ENCODE measurements at places on chromosomes 3 and 15.

GRCh38 chr15:55016225-55016624 lies 180.5 kb downstream of the RSL24D1 start:
- no peak for DNase-seq

DNA sequence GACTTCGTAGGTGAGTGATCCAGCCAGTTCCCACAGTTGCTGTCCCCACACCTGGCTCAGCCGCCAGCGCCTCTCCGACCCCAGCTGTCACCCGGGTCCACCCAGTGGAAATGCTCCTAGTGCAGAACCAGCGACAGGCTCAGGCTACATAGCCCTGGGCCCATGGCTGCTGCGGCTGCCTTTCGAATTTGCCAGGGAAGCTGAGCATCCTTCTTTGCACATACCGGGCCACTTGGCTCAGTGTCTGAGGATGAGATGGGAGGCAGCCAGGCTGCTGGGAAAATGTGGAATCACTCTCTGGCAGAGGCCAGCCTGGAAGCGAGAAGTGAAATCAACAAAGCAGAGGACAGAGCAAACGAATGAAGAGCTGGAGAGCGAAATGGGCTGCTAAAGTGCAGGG lies 80.1 kb downstream of the ST8SIA2 start:
- no peak for DNase-seq

GRCh38 chr3:35946854-35947515 lies 307.7 kb downstream of the ARPP21 start:
- DNase-seq = no peak

DNA sequence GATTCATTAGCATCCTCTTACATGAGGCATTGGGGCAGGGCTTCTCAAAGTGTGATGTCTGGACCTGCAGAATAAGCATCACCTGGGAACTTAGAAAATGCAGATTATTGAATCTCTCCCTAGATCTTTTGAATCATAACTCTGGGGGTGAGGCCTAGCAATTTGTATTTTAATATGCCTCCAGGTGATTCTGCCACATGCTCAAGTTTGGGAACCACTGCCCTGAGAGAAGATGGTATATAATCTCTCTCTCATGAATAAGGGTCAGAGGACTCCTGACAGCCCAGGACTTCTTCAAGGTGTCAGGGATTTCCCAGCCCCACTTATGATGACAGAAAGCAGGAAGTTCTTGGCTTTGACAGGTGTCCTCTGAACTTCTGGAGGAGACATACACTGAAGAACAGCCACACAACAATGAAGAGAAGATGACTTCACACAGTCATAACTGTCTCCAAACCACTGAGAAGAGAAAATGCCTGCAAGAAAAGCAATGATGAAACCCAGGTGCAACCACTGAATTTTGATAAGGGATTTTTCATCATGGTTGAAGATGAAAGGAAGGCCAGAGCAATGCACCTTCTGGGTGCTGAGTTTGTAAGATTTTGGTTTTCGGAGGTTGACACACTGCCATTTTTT lies 211.9 kb upstream of the MRPL3 start:
- DNase-seq = peak; percentile 16

- no peak for DNase-seq
Measured at GRCh38 chr3:148372206-148372875, 325.4 kb upstream of the AGTR1 start.

DNA sequence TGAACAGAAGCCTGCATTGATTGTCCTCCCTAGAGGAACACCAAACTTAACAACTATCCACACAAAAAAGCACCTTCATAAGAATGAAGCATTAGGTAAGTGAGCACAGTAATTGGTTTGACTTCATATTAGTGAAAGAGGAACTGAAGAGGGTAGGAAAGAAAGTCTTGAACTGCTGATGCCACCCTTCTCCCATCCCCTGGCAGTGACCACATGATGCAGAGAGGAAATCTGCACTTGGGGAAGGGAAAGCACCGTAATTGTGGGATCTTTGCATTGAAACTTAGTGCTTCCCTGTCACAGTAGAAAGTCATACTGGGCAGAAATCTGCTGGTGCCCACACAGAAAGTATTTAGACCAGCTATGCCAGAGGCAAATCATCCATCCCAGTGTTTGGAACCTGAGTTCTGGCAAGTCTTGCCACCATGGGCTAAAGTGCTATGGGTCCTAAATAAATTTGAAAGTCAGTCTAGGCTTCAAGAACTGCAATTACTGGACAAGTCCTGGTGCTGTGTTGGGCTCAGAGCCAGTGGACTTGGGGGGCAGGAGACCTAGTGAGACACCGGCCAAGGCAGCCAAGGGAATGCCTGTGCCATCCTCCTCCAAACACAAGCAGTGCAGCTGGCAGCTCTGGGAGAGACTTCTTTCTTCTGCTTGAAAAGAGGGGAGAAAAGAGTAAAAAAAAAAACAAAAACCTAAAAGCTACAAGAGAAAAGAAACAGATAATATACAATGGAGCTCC lies 63.6 kb downstream of the SLC15A2 start:
- no peak for DNase-seq

DNA sequence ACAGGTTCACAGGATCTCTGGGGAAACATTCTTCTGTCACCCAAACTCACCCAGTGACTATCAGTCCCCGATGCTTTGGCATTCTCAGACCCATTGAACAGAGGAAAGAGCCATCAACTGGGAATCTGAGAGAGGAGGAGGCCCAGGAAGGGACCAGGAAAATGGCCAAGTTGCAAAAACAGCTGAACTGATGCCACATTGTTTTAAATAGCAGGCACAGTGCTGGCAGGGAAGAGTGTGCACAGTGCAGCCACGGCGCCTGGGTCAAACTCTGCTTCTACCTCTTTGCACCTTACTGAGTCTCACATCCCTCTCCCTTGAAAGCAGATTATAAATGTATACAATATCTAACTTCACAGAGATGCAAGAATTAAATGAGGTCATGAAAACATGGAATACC lies 66.4 kb downstream of the SRGAP3 start:
- DNase-seq = no peak

DNA sequence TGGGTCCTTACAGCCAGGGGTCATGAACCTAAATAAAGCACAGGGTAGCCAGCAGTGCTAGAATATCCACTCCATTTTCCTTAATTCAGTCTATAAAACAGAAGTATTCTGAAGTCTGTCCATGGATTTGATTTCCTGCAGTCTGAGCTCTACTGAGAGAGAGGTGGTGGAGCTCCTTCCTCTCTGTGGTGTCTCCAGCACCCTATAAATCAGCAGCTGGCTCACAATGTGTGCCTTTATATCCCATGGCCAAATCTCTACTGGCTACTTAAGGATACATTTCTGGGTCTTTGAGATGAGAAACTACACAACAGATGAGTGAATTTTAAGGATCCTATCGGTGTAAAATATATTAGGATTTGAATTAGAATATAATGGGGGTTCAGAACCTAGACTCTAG lies 339.9 kb upstream of the RBMS3 start:
- DNase-seq = no peak

DNA sequence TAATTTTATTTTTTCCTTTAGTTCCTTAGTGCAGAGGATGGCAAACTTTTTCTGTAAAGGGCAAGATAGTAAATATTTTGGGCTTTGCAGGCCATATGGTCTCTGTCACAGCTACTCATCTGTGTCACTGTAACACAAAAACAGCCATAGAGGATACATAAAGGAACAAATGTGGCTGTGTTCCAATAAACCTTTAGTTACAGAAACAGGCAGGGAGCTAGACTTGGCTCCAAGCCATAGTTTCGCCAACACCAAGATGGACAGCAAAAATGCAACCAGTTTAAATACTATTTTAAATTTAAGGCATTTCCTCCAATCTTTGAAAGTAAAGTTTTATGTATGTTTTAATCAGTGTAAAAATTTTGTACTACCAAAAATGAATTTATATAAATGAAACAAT lies 753.4 kb downstream of the FHIT start:
- no peak for DNase-seq

DNA sequence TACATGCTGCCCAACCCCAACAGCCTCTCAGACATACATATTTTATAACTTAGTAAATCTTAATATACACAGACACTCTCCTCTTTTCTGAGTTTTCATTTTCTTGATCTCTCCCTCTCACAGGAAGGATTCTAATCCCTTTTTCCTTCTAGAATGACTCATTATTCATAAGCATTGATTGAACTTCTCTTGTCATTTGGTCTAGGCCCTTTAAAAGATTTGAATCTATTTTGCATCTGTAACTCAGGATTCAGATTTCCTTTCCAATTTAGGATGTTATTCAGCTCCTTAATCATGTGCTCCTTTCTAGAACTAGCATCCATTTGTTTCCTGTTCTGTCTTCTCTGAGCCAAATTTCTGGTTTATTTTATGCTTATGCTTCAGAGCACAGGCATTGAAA lies 624.5 kb upstream of the SGO1 start:
- DNase-seq = no peak

GRCh38 chr3:119834754-119835370 lies 53.0 kb downstream of the NR1I2 start:
- DNase-seq = no peak

DNA sequence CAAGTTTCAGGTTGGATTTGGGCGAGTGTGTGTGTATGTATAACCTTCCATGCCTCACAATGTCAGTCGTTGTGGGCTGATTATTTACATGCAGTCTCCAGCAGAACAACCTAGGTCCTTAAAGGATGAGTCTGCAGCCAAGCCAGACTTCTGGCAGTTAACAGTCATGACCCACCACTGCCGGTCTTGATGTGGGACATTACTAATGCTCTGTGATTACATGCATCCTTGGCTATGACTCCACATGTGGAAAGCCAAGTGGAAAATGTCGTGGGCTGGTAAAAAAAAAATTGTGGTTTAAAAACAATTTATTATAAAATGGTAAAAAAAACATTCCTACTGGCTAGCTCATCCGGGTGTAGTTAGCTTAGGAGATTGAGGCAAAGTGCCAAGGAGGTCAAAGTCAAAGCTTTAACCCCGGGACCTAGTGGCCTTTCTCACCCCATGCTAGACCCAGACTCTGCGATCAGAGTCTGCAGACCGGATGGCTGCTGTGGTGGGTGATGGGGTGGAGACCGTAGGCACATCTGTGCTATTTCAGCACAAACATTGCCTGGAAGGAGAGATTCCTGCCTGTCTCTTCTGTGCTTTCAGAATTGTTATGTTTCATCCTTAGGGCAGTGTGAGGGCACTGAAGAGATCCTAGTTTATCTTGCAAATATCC lies 6.8 kb downstream of the RARRES1 start:
- no peak for DNase-seq

DNA sequence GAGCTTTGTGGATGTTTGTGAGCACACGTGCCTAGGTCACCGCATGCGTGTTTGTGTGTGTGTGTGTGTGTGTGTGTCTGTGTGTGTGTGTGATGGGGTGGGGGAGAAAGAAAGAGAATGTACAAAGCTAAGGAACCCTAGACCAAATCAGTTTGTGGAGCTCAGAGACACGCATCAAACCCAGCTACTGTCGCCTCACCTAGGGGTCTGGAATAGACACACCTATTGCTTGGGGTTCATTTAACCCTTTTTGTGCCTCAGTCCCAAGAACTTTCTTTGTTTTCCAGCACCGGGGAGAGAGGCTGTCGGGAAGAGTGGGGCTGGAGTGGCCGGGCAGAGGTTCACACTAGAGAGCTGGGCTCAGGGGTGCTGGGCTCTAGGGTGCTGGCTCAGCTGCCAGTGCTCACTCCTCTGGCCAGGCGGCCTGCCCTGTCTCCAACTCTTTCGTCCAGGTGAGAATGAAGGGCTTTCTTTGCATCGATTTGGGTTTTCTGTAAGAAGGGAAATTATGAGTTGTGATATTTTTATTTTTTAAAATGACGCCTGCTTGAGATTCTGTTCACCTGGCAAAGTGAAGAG lies 221.6 kb downstream of the MEIS2 start:
- no peak for DNase-seq

DNA sequence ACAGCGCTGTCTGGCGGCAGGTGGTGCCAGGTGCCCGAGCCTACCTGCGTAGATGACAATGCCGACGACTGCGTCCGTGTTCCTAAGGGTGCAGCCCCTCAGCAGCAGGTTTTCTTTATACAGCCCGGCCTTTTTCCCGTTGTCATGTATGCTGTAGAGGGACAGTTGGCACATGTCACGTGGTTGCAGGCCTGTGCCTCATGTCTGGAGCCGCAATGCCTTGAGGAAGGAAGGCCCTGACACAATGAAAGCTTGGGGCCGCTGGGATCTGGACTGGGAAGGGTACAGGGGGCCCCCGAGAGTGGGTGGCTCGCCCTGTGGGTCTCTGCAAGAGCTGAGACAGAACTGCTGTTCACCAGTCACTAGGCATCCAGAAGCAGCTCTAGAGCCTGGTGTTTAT lies 136.0 kb downstream of the ATP10A start:
- DNase-seq = no peak

- no peak for DNase-seq
Measured at GRCh38 chr15:57198654-57199291, 177.5 kb upstream of the CGNL1 start.

DNA sequence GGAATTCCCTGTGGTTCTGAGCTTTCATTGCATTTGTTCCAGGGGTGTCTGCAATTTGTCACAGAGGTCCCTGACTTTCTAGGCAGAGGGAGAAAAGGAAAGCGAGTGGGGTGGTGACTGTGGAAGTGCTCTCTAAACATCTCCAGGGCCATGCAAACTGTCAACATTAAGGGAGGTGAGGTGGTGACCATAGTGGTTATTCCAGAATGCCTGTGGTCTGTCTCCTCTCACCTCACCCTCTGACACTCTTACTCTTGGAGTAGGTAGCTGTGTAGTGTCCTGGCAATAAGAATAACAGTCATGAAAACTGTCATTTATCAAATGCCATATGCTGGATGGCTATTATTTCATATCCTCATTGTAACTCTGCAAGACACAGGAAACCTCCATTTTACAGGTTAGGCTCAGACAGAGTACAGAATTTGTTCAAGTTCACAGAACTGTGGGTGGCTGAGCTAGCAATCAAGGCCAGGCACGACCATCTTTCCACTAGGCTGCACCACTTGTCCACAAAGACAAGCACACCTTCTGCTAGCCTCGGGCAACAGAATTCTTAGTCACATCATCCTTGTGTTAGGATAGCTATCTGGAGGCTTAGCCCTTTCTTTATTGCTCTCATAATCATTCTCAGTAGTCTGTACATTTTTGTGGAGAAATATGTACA lies 179.4 kb downstream of the CD47 start:
- no peak for DNase-seq

- DNase-seq = no peak
Measured at GRCh38 chr3:108292905-108293328, 3.4 kb upstream of the HHLA2 start.

DNA sequence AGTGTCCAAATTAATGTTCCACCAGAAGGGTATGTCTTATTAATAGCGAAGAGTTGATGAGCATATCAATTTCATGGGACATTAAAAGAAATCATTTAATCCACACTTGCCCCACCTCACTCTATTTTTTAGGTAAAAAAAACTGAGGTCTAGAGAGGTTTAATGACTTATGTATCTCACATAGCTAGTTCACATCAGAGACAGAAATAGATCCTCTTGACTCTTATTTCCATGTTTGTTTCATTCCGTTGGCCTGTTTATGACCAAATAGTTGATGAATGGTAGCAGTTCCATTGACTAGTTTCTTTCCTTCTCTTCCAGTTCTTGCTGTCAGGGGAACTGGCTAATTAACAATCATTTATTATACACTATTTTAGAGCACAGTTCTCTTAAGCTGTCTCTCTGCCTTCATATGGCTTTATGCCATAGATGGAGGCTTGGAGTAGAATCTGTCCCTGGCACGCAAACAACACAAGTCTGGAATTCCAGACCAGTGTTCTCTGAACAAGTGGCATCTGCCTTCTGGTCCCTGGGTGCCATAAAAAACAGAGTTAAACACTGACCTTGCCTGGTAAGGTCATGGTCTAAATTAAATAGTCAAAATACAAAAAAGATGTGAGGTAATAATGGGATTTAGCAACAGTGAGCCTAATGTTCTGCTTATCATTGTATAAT lies 220.0 kb upstream of the CGNL1 start:
- no peak for DNase-seq

GRCh38 chr15:52709187-52709981 lies 30.2 kb upstream of the ATOSA start:
- DNase-seq = no peak

- no peak for DNase-seq
Measured at GRCh38 chr3:81045976-81046375, 715.5 kb downstream of the GBE1 start.
